ENCODE measurements at places on chromosomes 13 and 19.

DNA sequence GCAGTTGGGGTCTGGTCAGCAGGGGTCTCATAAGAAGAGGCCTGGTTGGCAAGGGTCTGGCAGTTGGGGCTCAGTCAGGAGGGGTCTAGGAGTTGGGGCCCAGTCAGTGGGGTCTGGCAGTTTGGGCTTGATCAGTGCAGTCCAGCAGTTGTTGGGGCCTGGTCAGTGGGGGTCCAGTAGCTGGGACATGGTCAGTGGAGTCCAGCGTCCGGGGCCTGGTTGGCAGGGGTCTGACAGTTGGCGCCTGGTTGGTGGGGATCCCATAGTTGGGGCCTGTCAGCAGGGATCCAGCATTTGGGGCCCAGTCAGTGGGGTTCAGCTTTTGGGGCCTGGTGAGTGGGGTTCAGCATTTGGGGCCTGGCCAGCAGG, 60.5 kb upstream of the TPM4 start:
- no peak for DNase-seq

- no peak for DNase-seq
Observed at GRCh38 chr19:58196901-58197616, 14.2 kb downstream of the ZNF274 start.

- no peak for DNase-seq
Observed at GRCh38 chr13:35057858-35058257, 115.8 kb downstream of the NBEA start.

DNA sequence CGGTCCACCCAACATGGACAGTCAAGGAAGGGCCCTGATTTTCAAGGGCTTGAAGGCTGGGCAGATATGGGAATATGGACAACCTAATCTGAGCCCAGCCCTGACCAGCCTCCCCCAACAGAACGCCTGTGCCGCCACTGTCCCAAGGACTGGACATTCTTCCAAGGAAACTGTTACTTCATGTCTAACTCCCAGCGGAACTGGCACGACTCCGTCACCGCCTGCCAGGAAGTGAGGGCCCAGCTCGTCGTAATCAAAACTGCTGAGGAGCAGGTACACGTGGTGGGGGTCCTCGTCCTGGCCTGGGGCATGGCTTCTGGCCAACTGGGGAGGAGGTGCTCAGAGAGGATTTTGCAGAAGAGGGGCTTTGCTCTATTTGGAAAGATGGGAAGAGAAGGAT, 3.5 kb downstream of the CLEC4M start:
- DNase-seq: no peak

DNA sequence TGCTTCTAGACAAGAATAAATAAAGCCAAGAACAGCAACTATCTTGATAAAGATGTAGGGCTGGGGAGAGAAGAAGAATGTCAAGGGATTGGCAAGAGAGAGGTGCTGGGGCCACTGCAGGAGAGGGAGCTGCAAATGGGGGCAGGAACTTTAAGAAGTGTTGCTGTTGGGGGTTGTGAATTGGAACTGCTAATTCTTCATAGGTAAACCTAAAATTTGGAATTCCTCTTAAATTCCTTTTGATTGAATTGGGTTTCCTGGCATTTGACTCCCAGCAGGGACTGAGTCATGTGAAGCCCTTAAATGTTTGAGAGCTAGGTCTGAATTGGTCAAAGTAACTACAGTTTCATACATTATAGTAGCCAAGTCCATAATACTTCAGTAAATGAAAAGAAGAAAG, 305.6 kb upstream of the TMTC4 start:
- no peak for DNase-seq

DNA sequence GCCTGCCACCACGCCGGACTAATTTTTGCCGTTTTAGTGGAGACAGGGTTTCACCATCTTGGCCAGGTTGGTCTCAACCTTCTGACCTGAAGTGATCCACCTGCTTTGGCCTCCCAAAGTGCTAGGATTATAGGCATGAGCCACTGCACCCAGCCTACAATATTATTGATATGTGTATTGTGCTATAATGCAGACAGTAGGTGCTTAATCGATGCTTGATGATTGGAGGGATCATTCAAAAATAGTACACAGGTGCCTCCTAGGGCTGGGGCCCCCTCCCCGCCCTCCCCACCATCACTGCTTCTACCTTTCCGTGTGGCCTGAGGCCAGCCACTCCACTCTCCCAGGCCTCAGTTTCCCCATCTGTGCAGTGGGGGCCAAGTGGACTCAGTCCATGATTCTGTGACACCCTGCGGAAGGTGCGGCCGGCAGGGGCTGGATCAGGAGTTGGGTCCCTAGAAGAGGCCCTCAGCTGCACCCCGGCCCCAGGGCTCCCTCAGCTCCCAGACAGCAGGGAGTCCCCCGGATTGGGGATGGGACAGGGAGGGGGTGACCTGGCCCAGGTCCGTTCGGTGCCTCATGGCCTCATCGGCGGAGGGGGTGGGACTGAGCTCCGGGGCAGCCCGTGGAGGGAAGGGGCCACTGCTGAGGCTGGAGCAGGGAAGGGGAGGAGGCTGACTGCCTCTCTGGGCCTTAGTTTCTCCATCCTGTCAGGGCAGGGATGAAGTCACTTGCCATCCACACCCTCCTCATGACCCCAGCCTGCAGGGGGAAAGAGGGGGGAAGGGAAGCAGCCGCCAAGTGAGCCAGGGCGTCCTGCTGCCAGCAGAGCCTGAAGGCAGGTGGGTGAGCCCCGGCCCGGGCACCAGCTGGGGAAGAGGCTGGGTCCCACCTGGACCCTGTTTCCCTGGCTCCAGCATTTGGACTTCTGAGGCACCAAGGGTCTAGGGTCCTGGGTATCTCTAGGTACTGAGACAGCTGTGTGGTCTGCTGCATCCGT, 1.2 kb downstream of the ADAMTSL5 start:
- no peak for DNase-seq

- DNase-seq: no peak
Observed at GRCh38 chr19:42427313-42427712, at the start of gene LIPE. TSS of gene LIPE (minus strand) at chr19:42427388. CDS start at chr19:42427149, 239 bp downstream.

DNA sequence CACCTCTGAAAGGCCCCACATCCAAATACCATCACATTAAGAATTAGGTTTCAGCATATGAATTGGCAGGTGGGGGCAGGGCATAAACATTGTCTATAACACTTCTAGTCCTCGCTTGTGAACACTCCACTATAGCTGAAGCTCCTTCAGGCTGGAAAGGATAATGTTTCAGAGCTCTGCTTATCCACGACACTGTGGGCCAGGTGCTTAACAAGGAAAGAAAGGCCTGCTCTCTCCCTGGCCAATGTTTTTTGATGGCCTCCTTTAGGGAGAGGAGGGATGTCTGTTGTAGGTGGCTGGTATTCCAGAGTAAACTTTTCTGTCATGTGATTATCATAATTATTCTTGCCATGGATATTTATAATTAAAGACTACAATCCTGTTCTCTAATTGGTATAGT, 86.4 kb downstream of the CCNA1 start:
- no peak for DNase-seq

DNA sequence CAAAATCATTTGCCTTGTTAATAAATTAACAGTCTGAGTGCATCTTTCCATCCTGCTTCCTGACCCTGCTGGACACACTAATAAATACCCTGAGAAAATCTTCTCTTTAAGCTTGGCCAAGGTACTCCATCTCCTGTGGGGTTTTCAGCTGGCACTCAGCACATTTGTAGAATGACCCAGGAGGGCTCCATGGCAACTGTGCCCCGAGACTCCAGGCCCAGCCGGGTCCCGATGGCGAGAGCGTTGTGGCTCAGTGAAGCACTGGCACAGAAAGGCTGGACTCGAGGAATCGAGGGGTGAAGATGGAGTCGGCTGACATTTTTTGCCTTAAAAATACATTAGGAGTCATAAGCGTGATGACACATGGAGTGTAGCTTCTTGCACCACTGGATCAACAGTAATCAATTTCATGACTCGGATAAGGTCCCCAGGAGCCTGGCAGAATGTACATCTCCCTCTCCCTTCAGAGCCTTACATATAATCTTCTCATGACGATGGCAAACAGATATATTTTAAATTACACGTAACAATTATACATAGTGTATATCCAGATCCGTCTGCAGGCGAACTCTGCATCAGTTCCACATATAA, 85.4 kb downstream of the SLC7A1 start:
- no peak for DNase-seq

- DNase-seq: no peak
Observed at GRCh38 chr13:46666727-46667456, 113.9 kb downstream of the LRCH1 start.

GRCh38 chr19:1811942-1812425, at the start of gene ATP8B3:
TSS of gene ATP8B3 (minus strand) at chr19:1812276. CDS start at chr19:1811736, 540 bp downstream.
- peak; percentile 61 for DNase-seq

- no peak for DNase-seq
Observed at GRCh38 chr13:111020546-111020945, 94.6 kb upstream of the ARHGEF7 start.

DNA sequence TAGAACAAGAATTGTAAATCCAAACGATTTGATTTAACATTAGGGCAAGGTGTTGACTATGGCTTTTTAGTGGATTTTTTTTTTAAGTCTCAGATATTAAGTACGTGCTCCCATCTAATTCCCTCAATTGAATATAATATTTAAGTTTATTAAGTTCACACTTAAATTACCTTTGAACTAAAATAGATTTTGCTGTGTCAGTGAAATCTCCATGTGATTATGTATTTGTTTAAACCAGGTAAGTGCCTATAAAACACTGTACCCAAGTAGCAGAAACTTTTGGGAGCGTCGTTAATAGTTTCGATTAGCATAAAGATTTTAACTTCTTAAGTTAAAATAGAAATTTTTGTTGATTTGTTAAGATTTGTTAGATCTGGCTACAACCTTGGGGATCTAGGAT, 1.6 kb downstream of the CLN5 start:
- no peak for DNase-seq

- DNase-seq: peak; percentile 87
Observed at GRCh38 chr19:46704379-46705076, 12.4 kb downstream of the PRKD2 start.

- DNase-seq: no peak
Observed at GRCh38 chr13:31073859-31074718, 87.6 kb downstream of the HSPH1 start.

DNA sequence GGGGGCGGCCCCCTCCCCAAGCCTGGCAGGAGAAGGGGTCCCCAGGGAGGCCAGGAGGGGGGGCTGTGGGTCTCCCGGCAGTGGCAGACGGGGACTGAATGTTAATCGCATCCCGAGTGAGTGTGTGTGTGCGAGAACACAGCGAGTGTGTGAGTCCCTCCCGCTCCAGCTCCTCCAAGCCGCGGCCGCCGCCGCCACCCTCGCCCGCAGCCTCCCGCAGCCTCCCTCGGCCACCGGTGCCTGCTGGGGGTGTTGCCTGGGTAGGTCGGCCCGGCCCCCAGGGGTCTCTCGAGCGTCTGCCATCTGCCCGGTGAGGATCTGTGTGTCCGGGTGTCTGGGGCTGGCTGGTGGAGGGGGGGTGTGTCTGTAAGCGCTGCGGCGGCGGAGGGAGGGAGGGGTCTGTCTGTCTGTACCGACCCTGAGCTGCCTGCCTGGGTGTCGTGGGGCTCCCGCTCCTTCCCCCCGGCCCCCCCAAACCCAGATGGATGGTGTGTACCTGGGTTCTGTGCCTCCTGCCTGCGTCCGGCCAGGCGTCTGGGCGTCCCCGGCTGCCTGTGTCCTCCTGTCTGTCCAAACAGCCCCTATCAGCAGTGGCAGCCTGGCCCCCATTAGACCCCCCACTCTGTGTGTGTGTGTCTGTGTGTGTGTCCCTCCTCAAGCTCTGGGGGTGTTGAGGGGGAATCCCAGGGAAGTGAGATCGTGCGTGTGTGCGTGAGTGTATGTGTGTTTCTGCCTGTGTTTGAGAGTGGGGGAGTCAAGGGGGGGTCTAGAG, at the start of gene GRIN2D:
GRIN2D (plus strand) TSS at position 110 of the 772 bp plus-strand sequence. CDS start 4,725 bp downstream, outside the sequence.
- DNase-seq: no peak

GRCh38 chr19:2385053-2385721, 25.1 kb downstream of the TMPRSS9 start:
- DNase-seq: no peak

- peak; percentile 47 for DNase-seq
Observed at GRCh38 chr19:661427-662196, 1.4 kb downstream of the RNF126 start.

GRCh38 chr19:34976611-34977010, 12.6 kb upstream of the ZNF792 start:
- DNase-seq: no peak

- no peak for DNase-seq
Observed at GRCh38 chr13:33230178-33230881, 55.2 kb downstream of the STARD13 start.

DNA sequence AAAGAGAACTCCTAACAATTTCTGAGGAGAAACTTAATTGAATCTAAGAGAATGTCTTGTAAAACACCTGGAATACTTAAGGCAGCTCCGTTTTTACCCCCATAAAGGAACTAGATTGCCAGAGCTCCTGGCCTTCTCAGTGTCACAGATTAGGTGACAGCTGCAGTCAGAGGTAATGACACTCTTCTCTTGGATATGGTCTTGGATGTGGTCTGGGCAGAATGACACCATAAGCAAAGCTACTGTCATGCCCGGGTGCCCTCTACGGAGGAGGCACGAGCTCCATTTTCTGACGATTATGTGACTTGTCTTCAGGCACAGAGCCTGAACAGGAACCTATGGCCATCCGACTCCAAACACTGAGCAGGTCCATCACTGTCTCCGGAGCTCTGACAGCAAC, 46.7 kb downstream of the STK24 start:
- no peak for DNase-seq

GRCh38 chr13:23680845-23681669, 110.8 kb downstream of the TNFRSF19 start:
- DNase-seq: no peak

DNA sequence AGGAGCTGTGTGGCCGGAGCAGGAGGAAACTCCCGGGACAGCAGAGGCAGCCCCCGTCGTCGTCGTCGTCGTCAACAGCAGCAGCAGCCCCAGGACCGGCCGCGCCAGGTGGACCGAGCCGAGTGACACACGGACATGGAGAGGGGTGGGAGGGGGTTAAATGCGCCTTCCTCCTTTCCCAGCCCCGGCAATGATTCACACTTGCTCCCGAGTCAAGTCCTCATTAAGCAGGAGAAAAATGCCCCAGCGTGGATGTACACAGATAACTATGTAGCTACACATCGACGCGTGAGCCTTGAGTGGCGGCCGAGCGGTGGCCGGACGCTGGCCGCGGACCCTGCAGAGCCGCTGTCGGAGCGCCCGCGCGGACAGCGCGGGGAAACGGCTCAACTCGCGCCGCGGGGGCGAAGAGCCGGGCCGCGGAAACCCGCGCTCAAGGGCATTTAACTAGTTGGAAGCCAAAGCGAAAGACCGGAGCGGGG, 645 bp downstream of the UBL3 start:
- DNase-seq: peak; percentile 8

DNA sequence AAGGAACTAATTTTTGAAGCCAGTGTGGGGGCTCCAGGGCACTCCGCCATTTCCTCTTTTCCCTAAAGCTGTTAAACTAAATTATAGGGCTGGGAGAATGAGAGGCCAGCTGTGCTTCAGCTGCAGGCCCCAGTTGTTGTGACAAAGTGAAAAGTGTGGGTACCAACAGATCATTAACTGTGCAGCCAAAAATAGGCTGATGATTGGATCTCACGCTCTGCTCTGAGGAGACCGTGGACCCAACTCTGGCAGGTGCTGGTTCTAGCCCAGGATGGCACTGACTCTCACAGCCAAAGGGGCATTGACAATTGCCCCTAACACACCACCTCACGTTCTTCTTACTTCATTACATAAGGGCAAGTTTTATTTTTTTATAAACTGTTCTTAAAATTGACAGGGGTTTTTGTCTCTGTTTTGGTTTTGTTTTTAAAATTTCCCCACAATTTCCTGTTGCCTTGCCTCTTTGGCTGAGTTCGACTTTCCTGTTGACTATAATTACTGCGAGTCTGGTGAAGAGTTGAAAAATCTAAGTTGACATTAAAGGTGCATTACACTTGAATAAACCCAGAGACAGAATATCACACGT, 391.0 kb downstream of the FGF9 start:
- no peak for DNase-seq
